ENCODE measurements at places on chromosomes 3 and 15.

GRCh38 chr3:38345879-38346586 is 552 bp upstream of the XYLB start:
- DNase-seq: no peak

GRCh38 chr3:61967019-61967418 is 405.6 kb downstream of the PTPRG start:
- no peak for DNase-seq

- no peak for DNase-seq
Observed at GRCh38 chr15:41782371-41783282, 8.3 kb downstream of the MAPKBP1 start.

- no peak for DNase-seq
Observed at GRCh38 chr3:46386205-46386604, 15.5 kb downstream of the CCR5 start.

DNA sequence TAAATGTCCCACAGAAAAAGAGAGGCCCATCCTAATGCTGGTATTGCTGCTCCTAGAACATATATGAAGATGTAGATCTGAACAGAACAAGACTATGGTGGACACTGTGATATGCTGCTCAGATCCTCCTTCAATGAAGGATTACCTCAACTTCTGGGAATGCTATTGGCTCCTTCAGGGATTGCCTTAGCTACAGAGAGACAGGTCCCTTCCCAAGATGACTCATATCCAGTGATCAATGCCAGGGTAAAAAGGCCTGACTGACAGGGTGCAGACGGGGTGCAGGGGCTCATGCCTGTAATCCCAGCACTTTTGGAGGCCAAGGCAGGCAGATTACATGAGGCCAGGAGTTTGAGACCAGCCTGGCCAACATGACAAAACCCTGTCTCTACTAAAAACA is 20.5 kb upstream of the STAG1 start:
- DNase-seq: no peak

- DNase-seq: no peak
Observed at GRCh38 chr3:39587113-39587512, 119.6 kb downstream of the MOBP start.

DNA sequence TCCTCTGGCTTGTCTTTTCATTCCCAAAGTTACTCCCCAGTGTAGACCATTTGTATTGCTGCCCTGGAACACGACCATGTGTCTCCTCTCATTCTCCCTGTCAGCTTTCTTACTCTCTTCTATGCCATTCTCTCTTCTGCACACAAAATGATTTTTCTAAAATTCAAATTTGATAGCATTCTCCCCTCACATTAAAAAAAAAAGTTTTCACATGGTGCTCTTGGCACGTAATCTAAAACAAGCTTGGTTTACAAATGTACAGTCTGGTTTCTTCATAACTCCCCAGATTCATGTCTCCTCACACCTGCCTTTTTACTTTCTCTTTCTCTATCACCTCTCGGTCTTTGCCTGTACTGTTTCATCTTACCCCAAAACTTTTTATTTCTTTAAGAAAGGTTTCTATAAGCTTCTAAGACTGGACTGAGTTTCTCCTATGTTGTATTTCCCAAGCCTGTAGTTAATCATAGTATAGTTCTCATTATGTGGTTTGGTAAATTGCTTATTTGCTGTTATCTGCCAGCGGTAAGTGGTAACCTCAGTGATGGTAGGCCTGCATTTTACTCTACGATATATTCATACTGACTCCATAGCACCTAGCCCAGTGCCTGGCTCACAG is 31.2 kb downstream of the BCHE start:
- no peak for DNase-seq

- DNase-seq: no peak
Observed at GRCh38 chr3:70306736-70307135, 5.7 kb downstream of the MDFIC2 start.

DNA sequence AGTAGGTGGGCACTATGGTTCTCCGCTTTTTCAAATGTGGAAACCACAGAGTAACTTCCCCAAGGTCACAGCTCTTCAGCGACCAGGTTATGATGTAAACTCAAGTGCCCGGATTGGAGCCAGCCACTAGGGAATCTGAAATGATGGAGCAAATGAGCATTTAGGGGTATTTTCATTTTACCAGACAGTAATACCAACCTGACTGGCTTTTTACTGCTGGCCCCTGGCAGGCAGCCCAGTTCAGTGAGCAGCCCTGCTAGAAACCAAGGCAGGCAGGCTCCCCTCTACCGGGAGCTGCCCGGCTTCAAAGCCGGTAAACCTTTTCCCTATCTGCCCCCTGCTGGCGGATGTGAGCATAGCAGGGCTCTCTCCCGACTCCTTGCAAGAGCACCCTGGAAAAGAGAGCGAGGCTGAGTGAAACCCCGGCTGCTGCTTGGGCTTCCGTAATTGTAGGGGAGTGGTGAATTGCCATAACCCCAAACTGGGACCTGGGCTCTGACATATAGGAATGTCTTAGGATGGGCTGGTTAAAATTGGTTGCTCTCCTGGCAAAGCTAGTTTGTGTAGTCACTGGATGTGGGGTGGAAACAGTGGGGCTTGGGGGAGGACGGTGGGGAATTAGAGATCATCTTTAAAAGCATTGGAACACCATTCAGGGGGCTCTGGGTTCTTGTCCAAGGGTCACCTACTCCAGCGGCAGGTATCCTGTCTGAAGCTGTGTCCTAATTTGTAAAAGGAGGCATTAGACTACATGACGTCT is 98.0 kb upstream of the TNFAIP8L3 start:
- peak; percentile 93 for DNase-seq

GRCh38 chr3:88621586-88621985 is 471.8 kb downstream of the C3orf38 start:
- DNase-seq: no peak

DNA sequence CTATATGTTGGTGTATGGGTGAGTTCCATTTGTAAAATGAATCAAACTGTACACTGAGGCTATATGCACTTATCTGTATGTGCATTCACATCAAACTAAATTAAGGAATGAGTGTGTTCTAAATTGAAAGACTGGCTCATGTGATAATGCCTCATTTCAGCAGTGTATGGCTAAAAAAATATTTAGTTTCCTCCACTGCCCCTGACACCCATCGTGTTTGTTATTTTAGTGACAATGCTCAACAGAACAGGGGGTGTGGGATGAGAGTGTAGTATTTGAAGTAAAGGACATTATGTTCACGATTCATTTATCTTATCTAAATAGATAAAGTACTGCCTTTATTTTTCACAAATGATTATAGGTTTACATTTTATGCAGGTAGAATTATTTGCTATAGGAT is 301.1 kb upstream of the ARPP21 start:
- DNase-seq: no peak
